ENCODE measurements at places on chromosomes 16 and 17.

- DNase-seq = no peak
Measured at GRCh38 chr17:44120851-44121605, 2.4 kb downstream of the HDAC5 start.

GRCh38 chr17:29710891-29711418 lies 88.2 kb upstream of the CORO6 start:
- no peak for DNase-seq

- DNase-seq = no peak
Measured at GRCh38 chr17:17525311-17525710, 29.1 kb upstream of the RASD1 start.

- DNase-seq = peak; percentile 75
Measured at GRCh38 chr16:88651276-88651988, 579 bp upstream of the CYBA start.

- no peak for DNase-seq
Measured at GRCh38 chr17:63647936-63648335, 25.7 kb downstream of the MAP3K3 start.

- DNase-seq = no peak
Measured at GRCh38 chr16:4690946-4691665, 2.3 kb upstream of the NUDT16L1 start.

GRCh38 chr16:48498769-48499631 lies 111.0 kb downstream of the N4BP1 start:
- DNase-seq = no peak

- DNase-seq = no peak
Measured at GRCh38 chr16:71353736-71354135, 4.8 kb upstream of the CALB2 start.

DNA sequence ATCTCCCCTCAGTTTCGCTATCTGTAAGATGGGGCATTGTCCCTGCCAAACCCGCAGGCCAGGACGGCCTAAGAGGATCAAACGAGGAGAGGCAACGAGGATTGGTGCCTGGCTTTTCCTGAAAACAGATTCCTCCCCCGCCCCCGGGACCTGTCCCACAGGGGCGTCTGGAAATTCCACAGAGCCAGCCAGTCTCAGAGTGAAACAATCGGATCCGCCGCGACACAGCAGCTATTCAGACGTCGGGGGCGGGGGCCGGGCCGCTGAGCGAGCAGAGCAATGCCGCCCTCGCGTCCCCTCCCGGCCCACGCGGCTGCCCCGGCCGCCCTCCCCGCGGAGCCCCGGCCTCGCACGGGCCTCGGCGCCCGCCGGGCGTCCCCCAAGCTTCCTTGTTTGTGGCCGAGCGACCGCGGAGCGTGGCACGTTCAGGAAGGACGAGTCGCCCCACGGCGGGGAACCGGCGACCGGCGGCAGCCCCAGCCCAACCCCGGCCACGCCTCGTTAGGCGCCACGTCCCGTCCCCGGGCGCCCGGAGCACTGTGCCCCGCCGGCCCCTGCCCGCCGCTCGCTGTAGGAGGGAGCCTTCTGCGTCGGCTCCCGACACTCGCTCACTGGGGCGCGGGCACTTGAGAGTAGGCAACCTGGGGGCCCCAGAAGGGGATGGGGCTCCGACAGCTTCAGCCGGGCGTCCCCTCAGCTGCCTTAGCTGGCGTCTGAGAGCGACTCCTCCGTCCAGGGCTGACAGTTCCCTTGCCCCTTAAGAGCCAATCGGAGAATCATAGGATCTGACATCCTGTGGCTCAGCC lies 29.6 kb upstream of the PHOSPHO1 start:
- DNase-seq = peak; percentile 48

DNA sequence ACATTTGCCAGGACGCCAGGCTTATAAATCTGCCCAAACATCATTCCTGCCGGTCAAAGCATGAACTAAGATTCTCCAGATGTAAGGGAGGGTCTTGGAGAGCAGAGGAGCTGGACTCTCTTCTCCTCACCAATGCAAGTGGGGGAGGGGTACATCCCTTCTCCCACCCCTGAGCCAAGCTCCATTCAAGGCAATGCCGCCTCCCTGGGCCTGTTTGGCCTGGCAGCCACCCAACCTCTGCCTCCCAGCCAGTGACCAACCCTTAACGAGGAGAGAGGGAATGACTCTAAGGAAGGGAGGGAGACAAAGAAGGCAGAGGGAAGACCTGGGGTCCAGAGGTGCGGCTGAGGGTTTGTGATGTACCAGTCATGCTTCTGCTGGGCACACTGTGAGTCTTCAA lies 13.8 kb downstream of the C17orf50 start:
- DNase-seq = no peak

GRCh38 chr16:64974381-64974780 lies 147.5 kb downstream of the CDH11 start:
- no peak for DNase-seq

GRCh38 chr16:30005341-30006094 lies 5.3 kb downstream of the DOC2A start:
- no peak for DNase-seq

DNA sequence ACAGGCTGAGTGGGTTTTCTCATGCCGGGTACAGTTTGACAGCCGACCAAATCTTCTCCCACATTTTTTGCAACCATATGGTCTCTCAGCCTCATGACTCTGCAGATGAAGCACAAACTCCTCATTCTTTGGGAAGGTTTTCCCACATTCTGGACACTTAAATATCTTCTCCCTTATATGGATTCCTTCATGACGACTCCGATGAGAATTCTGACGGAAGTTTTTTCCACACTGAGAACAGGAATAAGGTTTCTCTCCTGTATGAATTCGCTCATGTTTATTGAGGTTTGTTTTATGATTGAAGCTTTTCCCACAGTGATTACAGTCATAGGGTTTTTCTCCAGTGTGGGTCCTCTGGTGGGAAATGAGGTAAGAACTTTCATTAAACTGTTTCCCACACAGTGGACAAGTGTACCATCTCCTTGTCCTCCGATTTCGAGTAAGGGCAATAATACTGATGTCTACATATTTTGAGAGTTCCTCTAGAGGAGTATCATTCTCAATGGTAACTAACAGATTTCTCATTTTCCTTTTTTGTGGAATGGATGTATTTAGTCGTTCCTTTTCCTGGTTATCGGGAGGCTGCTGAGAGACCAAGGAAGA lies 10.9 kb downstream of the ZNF200 start:
- no peak for DNase-seq

DNA sequence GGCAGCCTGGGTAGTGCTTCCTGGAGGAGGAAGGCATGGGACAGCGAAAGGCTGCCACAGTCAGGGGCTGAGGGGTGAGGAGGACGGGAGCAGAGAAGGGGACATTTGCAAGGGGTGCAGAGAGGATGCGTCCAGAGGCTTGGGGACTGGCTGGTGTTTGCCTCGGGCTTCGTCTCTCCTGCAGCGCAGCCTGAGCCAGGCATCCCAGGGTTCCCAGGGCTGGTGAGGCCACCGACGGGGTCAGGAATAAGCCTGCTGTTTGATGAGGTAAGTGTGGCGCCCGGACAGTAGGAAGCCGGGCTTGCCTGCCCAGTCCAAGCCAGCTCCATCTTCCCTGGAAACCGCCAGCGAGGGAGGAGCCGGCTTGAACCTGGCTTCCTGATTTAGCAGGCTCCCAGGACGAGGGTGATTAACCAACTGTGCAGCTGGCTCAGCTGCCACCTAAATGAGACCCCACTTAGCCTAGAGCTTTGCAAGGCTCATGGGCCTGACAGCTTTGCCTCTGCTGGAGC lies 47.8 kb downstream of the PITPNM3 start:
- DNase-seq = no peak

Data from activated CD4-positive, alpha-beta T cell treated with anti-CD3 and anti-CD28 coated beads for 24 hours (primary cell).